Stimulated activated CD4-positive, alpha-beta T cell treated with anti-CD3 and anti-CD28 coated beads, Interleukin-1b, Interleukin-23, amount 100 ng/mL, for 4 hours (primary cell): ENCODE measurements at places on chromosomes 3 and 15.

- no peak for DNase-seq
Measured at GRCh38 chr3:14388201-14388600, 14.2 kb upstream of the SLC6A6 start.

DNA sequence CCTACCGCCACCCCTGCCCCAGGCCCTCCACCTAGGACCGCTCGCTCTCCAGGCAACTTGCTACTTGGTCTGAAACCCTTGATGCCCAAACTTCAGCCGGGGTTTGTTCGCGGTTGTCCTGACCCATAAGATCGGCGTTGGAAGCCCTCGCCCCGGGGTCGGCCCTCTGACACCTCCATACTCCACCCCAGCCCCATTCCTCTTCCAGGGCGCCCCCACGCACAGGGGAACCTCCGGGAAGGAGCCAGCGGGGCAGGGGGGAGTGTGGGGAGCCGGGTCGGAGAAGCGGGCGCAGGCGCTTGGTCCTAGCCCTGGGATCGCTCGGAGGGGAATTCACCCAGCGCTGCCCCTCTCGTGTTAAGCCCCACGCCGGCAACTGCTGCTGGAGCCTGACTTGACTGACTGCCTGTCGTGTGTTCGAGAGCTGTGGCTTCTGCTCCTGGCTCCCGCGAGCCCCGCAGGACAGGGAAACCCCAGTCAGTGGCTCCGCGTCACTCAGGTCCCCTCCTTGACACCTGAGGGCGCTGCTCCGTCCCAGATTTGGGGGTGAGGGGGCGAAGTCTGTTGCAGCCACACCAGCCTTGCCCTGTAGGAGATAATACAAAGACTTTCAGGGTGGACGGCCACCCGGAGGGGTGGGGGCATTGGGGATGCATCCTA lies 675 bp downstream of the RYR3 start:
- no peak for DNase-seq

- no peak for DNase-seq
Measured at GRCh38 chr15:61831505-61831921, 228.7 kb downstream of the VPS13C start.

DNA sequence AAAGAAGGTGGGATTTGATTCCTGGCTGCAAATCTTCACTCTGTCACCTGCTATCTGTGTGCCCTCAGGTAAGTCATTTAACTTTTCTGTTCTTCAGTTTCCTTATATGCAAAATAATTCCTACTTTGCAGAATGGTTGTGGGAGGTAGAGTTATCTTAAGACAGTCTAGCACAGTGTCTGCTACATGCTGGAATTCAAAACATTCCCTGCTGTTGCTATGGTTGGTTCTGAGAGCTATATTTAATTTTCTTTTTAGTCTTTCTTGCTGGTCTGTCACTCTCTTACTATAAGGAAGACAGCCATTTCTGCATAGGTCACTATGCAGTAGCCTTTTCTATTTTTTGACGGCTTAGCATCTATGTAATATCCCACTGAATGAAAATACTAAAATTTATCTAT lies 4.0 kb upstream of the ADPGK start:
- no peak for DNase-seq

DNA sequence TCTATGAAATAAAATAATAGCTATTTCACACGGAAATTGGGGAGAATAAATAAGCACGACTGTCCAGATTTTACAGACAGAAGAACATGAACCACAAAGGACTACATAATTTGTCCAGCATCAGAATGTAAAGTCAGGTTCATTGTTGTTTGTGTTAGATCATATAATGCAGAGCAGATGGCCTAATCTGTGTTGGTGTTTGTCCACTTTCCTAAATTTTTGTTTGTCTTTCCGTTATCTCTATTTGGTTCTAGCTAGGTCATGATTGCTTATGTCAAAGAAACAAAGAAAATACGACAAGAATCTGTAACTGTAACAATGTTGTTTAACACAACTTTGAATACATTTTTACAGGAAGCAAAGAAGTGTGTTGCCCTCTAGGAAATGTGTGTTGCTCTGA lies 75.6 kb upstream of the ANKRD28 start:
- DNase-seq: no peak

DNA sequence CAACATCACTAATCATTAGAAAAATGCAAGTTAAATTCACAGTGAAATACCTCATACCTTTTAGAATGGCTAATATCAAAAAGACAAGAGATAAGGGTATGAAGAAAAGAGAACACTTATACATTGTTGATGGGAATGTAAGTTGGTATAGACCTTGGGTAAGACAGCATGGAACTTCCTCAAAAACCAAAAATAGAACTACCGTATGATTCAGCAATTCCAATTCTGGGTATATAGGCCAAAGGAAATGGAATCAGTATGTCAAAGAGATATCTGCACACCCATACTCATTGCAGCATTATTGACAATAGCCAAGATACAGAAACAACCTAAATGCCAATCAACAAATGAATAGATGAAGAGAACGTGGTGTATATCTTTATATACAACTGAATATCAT lies 166.8 kb upstream of the LRRN1 start:
- DNase-seq: no peak

DNA sequence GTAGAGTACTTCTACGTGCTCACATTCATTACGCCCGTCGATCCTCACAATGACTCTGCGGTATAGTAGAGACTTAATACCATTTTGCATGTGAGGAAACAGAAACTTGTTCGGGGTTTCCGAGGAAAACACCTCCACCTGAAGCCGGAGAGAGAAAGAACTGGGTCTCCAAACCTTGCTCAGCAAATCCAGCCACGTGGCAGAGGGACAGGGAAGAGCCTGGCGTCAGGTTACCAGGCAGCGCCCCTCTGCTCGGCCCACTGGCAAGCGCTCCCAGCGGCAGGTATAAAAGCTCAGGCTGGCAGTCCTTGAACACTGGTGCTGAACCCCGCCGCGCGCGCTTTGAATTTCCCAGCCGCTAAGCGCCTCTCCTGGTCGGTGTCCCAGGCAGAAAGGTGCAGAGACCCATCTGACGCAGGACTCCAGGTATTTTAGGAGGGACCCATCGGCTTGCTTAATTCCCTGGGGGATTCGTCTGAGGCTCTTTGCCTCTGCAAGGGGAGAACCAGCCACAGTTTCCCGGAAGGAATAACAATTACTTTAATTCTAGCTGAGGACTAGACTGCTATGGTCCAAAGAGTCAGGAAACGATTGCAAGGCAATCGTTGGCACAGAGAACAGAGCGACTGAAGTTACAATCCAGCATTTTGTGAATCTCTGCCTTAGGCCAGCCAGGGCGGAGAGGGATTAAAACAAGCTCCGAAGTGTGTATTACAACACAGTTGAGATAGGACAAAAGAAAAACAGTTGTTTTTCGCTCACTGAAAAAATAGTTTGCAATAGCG lies at the start of gene C2CD4A:
C2CD4A (plus strand) TSS at position 315 of the 785 bp plus-strand sequence. CDS start 637 bp downstream, outside the sequence.
- peak; percentile 43 for DNase-seq
